ENCODE measurements at places on chromosomes 4 and X. TPM values are rescaled to one million over a fixed set of nuclear protein-coding genes. Genes with fewer than 3 reads are reported as not detected.

ZNF595 gene
- total RNA-seq, result 5.8 TPM

ZCCHC13 gene
- not detected for total RNA-seq

PARM1 gene
- not detected for total RNA-seq

GAGE12H gene
- not detected for total RNA-seq

FRG1 gene
- total RNA-seq, result 34.5 TPM

LAS1L gene
- total RNA-seq, result 30.4 TPM

P2RY4 gene
- not detected for total RNA-seq

IL9R gene
- total RNA-seq, result not detected

SLC49A3 gene
- 0.31 TPM for total RNA-seq

ABLIM2 gene
- total RNA-seq, result 0.31 TPM

USP17L25 gene
- not detected for total RNA-seq

ADGRL3 gene
- 17.6 TPM for total RNA-seq

SPANXD gene
- not detected for total RNA-seq

APELA gene
- total RNA-seq, result not detected

All from osteocyte (in vitro differentiated cells).